ENCODE measurements at places on chromosomes 11 and 22.

DNA sequence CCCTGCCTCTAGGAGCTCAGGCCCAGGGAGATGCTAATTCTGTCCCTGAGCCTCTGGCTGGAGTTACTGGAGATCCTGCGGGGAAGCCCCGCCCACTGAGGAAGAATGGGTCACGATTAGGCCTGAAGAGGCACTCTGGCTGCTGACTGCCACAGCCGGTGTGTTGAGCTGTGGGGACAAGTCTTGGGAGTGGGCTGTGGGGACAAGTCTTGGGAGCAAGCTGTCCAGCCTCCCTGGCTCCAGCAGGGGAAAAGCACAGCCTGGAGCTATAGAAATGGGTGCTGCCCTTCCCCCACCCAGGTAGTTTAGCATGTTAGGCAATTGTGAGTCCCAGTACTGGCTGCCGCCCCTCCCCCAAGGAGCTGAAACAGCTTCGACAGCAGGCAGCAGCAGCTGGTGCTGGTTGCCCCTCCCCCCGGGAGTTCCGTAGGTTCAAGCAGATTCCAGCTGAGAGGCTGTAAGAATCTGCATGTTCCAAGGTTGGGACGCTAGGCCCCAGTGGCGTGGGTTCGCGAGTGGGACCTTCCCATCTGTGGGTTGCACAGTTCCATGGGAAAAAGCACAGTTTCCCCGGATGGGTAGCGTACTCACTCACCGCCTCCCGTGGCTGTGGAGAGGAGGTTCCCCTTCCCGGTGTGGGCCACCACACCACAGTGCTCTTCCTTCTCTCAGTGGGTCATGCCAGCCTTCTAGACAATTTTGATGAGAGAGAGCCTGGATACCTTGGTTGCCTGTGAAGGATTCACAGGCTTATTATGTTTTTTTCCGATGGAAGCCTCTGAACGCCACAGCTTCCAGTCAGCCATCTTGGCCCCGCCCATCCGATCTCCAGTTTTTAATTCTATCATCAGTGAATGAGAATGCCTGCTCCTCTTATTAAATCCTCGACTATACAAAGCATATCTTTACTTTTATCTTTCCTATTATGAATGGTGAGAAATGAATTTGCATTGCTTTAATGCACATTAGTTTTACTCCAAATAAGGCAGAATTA lies 61.5 kb downstream of the MSANTD4 start:
- no peak for DNase-seq

GRCh38 chr22:27786291-27786932 lies 15.1 kb downstream of the MN1 start:
- no peak for DNase-seq

DNA sequence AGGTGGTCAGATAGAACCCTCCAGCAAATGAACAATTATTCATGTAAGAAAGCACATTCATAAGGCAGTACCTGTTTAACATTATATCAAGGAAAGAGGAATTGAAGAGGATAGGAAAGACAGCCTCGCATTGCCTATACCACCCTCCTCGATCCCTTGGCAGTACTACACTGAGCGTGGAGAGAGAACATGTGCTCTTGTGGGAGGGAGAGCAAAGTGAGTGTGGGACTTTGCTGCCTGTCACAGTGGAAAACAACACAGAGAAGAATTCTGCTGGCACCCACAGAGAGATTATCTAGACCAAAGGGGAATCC lies 17.5 kb upstream of the DDX10 start:
- no peak for DNase-seq

GRCh38 chr22:41521126-41521525 lies 23.1 kb downstream of the POLR3H start:
- no peak for DNase-seq

- peak; percentile 42 for DNase-seq
These were observed 530.5 kb upstream of the CCDC90B start for GRCh38 chr11:83816572-83817187.

- no peak for DNase-seq
These were observed 229.7 kb downstream of the FAM76B start for GRCh38 chr11:95559899-95560298.

DNA sequence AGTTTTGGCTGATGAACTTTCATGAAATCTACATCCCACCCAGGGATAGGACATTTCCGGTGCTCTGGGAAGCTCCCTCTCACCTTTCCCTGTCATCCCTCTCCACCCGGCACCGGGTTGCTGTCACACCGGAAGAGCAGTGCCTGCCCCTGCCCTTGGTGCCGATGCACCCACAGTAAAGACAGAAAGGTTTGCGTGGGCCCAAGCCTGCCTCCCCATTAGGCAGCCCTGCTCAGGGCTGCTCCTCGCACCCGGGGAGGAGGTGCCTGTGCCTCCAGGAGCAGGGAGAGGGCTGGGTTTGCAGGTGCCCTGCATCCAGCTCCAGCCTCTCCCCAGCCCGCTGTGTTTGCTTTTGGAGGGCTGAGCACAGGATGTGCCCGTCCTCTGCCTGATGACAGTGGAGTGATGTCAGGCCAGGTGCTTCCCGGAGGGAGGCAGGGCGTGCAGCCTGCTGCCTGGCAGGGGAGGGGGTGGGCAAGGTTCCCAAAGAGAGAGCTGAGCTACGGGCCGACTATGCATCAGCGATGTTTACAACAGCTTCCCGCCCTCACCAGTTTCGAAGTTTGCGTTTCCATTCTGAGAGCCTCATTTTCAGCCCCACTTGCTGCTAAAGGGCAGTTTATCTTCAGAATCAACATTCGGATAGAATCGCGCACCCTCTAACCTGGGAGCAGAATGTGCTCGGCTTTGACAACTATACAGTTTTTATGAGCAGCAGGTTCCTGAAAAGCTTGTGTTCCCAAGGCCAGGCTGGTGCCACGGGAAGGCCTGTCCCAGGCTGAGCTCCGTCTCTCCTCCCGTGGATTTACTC lies 83.2 kb upstream of the CLDN5 start:
- peak; percentile 8 for DNase-seq

DNA sequence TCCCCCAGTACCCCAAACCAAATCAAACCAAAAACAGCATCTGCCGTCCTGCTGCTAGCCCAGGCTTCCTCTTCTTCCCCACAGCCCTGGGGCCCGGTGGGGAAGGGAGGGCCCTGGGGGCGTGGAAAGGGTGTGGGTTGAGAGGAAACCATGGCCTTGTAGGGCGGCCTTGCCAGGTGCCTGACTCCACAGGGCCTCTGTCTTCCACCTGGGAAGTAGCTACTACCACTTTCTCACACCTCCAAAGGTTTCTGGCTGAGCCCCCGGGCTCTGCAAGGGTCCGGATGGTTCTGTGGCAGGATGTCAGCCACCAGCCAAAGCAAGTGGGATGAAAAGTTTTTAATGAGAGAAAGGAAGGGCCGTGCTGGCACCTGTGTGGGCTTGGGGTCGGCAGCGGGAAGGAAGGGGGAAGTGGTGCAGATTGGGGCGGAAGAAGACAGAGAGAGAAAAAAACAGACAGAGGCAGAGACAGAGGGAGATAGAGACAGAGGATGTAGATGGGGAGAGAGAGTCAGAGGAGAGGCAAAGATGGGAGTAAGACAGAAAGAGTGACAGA lies 10.5 kb downstream of the TPST2 start:
- no peak for DNase-seq

- no peak for DNase-seq
These were observed 53.6 kb upstream of the LYVE1 start for GRCh38 chr11:10622108-10622507.

DNA sequence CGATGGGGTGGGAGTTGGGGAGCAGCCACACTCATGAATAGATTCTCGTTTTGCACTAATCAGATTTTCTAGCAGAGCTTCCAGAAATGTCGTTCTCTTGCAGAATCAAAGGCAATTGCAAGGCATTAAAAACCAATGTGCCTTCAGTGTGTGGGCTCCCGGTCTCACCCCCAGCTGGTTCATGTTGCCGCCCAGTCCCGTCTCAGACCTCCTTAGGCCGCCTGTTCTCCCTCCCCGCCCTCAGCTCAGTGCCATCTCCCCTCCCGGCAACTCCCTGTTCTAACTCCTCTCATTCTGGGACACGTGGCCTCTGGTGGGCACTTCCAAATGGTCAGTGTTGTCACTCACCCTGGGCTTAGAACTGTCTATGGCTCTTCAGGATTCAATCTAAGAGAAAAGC lies 42.5 kb upstream of the SMIM38 start:
- DNase-seq, result no peak

DNA sequence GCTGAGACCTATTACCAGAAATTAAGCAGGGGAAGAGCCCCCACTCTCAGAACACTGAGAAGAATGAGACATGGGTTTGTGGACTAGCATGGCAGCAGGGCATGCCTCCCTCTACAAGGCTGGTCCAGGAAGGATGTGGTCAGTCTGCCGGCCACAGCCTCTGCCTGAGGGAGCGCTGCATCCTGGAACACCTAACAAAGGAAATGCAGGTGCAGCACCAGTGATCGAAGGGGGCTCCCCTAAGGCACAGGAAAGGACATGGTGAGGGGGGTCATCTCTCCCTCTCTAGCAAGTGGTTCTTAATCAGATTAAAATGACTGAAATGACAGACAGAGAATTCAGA lies 40.6 kb upstream of the ARL14EP start:
- DNase-seq, result no peak

DNA sequence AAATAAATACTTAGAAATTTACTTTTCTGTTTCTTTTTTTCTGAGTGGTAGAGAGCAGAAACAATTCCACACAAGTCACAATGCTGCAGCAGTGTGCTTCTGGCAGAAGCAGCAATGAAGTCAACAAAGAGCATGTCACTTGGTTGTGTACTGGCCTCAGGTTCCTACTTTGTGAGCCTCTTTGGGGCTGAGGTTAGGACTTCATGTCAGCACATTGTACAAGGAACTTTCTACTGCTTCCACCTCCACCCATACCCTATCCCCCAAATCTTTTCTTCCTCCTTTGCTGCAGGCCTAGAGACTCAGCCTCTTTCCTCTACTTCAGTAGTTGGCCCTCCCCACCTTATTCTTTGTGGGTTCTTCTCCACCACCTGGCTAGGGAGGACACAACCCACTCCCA lies 252.7 kb upstream of the PITPNB start:
- DNase-seq, result no peak

DNA sequence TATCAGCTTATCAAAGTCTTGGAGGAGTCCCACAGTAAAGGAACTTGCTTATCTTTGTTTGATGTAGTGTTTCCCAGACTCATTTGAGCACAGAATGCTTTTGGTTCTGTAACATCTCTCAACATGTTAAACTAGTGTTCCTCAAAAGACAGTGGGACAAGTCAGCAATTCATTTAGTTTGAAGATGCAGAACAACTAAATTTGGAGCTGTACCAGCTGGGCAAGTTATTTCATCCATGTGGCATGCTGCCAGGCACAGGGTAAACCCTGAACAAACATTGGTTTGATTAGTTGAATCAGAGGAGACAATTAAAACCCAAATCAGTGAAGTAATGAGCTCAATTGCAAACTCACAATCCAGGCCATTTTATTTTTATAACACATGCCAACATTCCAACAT lies 141.2 kb downstream of the CSNK2A3 start:
- no peak for DNase-seq

DNA sequence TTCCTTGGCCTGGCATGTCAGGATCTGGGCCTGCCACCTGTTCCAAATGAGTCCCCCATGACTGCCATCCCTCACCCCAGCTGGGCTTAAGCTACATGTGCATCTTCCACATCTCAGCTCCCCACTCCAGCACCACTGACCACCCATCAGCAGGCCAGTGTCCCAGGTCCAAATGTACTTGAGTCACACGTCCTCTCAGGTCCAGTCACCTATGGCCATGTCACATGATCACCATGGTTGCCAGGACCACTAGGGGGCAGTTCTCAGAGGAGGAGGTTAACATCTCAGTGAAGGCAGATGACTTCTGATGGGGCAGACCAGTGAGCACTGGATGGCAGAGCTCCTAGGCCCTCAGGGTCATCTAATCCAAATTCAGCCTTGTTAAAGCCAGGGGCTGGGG lies 41.9 kb upstream of the WNT11 start:
- DNase-seq, result no peak

DNA sequence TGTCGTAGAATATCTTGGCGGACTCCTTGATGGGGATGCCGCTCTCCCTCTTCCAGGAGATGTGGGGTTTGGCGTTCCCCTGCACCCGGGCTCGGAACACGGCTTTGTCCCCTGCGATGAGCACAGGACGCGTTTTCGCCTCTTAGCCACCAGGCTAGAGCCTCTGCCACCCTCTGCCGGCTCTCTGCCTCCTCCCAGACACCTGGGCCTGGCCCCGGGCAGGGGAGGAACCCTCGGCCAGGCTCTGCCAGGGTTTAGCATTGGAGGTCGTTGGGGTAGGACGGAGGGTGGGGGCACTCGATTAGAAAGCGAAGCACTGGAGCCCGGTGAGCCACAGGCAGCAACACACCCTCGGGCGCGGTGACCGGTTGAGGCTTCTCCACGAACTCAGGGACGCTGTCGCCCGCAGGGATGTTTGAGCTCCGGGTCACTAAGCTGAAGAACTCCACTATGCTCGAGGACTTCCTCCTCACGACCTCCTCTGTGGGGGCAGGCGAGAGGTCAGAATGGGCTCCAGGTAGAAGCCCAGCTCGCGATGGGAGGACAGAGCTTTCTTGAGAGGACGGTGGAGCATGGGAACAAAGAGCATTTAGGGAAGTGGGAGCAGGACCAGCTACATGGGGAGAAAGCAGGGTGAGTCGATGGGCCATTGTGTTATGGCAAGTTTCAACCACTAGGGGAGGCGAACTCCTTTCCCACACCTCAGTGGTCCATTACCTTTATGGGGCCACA lies 4.3 kb downstream of the IGSF22 start:
- peak; percentile 34 for DNase-seq

DNA sequence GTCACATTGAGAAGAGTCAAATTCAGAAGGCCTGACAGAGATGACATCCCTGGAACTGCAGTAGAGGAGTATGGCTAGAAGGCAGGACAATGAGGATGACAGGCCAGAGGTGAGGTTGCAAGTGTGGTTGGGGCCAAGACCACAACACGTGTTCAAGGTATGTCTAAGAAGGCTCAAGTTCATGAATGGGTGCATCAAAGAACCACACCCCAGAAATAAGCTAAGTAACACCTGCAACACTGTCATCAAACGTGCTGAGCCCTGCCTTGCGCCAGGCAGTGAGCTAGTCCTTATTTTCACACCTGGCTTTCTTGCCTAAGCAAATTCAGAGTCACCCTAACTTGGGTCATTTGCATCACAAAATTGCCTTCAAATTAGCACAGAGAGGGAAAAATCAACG lies 313.6 kb downstream of the KIRREL3 start:
- no peak for DNase-seq

GRCh38 chr11:59425131-59425530 lies 1.1 kb downstream of the OR5A2 start:
- DNase-seq, result no peak

- no peak for DNase-seq
These were observed 244.0 kb downstream of the CASP12 start for GRCh38 chr11:104654181-104654813.

GRCh38 chr11:64844330-64845128 lies at the start of gene CDC42BPG:
Gene CDC42BPG (minus strand): TSS chr11:64844653. CDS start chr11:64844569, 84 bp downstream.
- peak; percentile 46 for DNase-seq
